ENCODE measurements at places on chromosomes 4 and X.
A peak's percentile ranks its signal among the peaks of the same experiment; 100 is the strongest.

DNA sequence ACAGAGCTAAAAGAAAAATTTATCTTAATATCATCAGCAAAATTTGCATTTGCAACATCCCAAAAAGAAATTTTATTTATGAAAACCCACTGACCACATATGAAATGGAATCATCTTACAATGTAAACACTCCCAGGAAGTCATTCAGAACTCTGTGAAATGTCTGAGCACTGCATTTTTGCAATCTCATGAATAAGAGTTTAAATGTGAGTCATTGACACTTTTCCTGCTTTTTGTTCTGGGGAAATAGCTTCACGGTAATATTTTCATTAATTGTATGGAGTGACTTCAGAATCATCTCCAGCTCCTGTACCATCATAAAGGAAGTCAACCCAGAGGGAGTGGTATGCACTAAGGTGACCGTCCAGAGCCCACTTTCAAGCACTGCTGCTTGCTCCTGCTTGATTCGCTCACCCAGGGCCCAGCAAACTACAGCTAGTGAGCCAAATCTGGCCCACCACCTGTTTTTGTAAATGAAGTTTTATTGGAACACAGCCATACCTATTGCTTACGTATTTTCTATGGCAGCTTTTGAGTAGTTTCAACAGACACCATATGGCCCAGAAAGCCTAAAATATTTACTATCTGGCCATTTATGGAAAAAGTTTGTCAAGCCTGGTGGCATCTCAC lies 17.2 kb downstream of the EDNRA start:
- DNase-seq, result no peak

DNA sequence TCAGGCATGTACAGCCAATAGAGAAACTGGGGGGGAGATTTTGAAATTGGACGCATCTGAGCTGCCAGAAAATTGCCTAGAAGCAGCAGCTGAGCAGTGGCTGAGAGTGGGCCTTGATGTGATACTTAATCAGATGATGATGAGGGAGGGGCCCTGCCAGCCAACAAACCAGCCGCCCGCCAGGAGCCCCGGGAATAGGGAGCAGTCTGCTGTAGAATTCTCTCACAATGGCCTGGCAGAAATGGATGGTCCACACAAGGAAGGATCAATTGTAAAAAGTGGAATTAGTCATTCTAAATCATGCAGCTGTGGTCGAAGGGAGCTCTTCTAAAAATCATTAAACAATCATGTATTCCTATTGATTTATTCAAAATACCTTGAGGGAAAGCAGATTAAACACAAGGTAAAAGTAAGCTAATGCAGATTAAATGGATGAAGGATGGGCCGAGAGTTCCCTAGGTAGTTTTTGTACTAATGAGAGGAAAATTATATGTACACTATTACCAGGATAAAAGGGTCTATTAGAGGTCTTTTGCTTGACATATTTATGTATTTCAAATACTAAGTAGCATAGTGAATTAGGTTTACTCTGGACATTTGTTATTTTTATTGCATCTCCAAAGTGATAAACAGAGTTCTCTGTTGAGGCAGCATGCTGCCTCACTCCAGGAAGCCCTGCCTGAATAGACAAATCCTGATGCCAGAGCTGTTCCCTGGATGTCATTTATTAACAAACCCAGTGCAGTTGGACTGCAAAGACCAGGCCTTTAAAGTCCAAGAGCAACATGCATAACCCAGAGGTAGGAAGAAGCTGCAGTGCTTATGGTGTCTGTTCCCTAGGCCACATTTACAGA lies 91.3 kb downstream of the NKX6-1 start:
- DNase-seq, result no peak

- no peak for DNase-seq
Observed at GRCh38 chrX:65502618-65503017, 32.0 kb downstream of the LAS1L start.

GRCh38 chrX:111387470-111388070 lies 24.4 kb downstream of the DCX start:
- DNase-seq, result no peak

DNA sequence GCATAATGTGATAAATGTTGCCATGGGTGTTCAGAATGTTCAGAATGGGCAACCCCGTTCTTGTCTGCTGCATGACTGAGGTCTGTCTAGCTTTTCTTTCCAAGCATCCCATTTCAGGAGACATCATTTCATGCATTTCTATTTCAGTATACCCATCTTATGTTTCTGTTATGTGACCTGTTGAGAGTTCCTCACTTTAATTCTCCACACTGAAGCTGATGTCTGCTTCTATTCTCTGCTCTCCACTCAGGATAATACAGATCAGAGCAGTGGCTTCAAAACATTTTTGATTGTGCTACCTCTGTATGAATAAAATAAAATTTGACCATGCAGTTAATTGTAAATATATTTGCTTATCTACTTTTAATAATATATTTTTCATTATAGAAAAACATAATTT lies 398.6 kb downstream of the ARHGAP24 start:
- DNase-seq, result no peak

GRCh38 chr4:16860516-16860915 lies 37.9 kb downstream of the LDB2 start:
- no peak for DNase-seq

GRCh38 chr4:167079762-167080161 lies 154.5 kb downstream of the SPOCK3 start:
- no peak for DNase-seq

- DNase-seq, result no peak
Observed at GRCh38 chr4:178941975-178942374, 1499.7 kb upstream of the AGA start.

DNA sequence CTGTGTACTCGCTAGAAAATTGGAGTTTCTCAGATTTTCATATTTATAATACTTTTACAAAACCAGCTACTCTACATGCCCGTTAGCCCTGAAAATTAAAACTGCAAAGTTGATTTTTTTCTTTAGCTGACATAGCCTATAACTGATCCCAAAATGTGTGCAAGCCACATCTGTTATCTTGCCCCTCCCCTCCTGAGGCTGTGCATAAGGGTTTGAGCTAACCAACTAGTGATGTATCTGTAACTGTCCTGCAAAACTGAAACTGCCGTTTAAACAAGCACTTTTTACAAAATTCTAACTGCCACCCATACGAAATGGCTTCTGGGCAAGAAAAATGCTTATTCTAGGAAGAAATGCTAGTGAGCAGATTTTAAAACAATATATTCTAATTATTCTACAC lies 59.1 kb downstream of the EDNRA start:
- DNase-seq, result no peak

GRCh38 chr4:680928-681645 lies 6.7 kb downstream of the MYL5 start:
- DNase-seq, result no peak

- DNase-seq, result no peak
Observed at GRCh38 chr4:14816623-14817261, 185.5 kb upstream of the CPEB2 start.

DNA sequence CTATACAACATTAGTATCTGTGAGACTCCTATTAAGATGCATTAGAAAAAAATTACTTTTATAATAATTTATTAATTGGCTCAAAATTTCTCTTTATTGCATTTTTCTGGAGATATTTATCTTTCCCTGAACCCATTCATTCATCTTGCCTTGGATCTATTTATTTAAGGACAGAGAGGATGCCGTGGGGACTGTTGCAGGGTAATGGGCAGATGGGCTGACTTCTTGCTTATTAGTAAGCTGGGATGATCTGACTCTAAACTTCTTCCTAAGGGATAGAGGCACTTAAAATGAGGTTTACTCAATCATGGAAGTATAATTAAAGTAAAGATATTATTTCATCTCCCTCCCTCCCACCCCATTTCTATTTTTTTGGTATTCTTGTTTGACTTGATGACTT lies 18.2 kb upstream of the ANK2 start:
- no peak for DNase-seq

DNA sequence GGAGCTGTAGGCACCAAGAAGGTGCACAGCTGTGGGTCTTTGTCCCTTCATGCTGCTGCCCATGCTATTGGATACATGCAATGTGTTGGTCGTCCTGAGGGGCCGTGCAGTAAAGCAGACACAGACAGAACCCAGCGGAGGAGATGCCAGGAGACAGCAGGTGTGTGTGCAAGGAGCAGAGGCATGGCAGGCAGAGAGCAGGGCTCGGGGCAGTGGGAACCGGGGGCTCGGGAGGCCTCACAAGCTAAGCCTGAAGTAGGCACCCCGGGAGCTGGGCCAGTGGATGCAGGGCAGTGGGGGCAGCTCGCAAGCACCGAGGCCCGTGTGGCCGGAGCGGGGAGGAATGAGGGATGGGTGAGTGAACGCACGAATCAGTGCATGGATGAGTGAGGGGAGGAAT lies 13.2 kb downstream of the HTRA3 start:
- DNase-seq, result no peak

DNA sequence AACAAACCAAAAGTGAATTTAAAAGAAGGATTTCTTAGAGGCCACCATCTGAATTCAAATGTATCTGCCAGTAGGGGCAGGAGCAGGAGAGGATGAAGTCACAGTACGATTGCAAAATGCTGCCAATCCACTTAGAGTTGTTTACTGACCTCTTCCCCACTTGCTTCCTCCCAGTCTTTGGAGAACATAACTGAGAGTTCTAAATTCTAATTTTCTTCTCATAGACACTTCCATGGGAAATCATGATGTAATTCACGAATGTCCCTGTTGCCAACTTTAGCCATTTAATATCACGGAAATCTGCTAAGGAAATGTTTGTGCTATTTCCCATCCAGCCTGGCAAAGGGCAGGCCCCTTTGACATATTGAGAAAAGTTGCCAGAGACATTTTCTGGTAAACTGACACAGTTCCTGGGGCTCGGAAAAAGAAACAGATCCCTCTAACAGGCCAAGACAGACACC lies 33.6 kb upstream of the NOCT start:
- peak; percentile 41 for DNase-seq

- DNase-seq, result no peak
Observed at GRCh38 chrX:1400049-1400448, 8.1 kb upstream of the SLC25A6 start.

- no peak for DNase-seq
Observed at GRCh38 chr4:152187693-152188092, 348.2 kb downstream of the FBXW7 start.

GRCh38 chr4:186934841-186935443 lies 211.3 kb upstream of the FAT1 start:
- DNase-seq, result no peak

GRCh38 chr4:32061916-32062315 lies 1341.7 kb downstream of the PCDH7 start:
- no peak for DNase-seq

- no peak for DNase-seq
Observed at GRCh38 chrX:30270639-30271038, 23.7 kb downstream of the MAGEB1 start.

GRCh38 chr4:2411786-2412510 lies 6.5 kb downstream of the ZFYVE28 start:
- no peak for DNase-seq

DNA sequence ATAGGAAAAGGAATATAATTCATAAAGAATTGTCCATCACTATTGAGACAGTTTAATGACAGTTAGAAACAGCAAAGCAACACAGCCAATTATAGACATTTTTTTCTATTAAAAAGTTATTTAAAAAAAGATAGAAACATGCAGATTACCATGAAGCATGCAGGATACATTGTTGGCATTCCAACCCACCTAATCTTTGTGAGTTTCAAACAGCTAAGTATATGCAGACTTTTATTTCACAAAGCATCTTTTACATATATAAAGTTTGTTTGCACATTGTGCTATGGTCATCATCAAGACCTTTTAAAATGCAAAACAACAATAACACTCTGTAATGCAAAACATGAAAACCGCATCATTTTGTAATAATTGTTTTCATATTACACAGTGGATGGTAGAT lies 125.9 kb upstream of the ETNPPL start:
- no peak for DNase-seq

GRCh38 chr4:144732584-144733428 lies 86.8 kb downstream of the HHIP start:
- no peak for DNase-seq

GRCh38 chrX:118530219-118530911 lies 34.8 kb downstream of the DOCK11 start:
- no peak for DNase-seq

- DNase-seq, result no peak
Observed at GRCh38 chr4:7179158-7179557, 13.2 kb upstream of the SORCS2 start.

- DNase-seq, result no peak
Observed at GRCh38 chr4:54172156-54172555, 56.9 kb upstream of the PDGFRA start.

DNA sequence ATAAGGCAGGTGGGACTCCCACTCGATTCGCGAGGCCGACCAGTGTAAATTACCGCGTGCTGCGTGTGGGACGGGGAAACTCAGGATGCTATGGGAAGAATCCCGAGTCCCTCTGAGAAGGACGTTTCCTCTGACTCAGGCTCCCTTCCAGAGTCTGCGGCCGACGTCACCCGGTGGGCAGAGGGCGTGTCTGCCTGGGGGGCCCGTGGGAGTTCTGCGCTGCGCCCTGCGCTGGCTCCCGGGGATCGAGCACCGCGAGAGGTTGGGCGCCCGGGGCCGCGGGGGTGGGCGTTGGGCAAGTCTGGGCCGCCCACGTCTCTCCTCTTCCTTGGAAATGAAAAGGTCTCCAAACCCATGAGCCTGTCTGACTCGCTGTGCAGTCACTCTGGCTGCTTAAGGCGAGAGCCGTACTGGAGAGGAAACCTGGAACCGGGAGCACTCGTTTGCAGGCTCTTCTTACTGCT lies 568 bp downstream of the NIPAL1 start:
- no peak for DNase-seq

- DNase-seq, result no peak
Observed at GRCh38 chrX:94057385-94057784, 383.4 kb downstream of the FAM133A start.

DNA sequence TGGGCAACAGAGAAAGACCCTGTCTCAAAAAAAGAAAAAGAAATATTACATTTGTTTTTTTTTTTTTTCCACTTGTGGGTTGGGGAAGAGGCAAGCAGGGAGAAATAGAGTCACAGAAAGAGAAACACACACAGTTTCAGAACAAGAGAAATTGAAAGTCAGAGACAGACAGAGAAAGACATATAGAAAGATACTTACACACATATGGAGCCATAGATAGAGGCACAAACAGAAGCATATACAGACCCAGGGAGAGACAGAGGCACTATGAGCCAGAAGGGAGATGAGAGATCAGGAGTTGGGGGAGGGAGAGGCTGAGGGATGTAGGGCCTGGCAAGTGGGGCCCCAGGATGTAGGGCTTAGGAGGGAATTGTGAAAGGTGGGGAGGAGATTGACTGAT lies 55.2 kb upstream of the GIMD1 start:
- DNase-seq, result no peak

DNA sequence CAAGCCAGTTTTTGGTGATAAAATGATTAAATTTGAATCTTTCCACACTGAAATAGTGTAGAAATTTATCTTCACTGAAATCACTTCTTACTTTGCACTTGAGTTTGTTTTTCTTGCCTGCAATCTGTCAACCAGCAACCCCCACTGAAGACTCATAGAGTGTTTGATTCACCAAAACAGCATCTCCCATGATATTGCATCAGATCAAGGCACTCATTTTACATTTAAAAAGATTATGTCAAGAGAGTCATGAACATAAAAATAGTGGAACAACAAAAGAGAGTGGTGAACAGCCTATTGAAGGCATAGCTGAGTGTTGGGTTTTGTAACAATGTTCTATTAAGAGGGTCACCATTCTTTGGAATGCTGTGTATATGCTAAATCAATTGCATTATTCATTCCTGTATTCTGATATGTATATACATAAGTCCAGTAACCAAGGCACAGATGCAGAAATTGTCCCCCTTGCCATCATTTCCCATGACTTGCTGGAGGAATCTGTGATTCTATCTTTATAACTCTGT lies 1934.9 kb downstream of the ARAP2 start:
- DNase-seq, result no peak

- no peak for DNase-seq
Observed at GRCh38 chr4:155954118-155954685, 536 bp upstream of the CTSO start.

GRCh38 chr4:156961196-156962057 lies 10.2 kb downstream of the PDGFC start:
- no peak for DNase-seq

Measured in mucosa of gallbladder (tissue), 1 donor.